HS-27A (cell line): ENCODE measurements at places on chromosomes 1 and 21.

GRCh38 chr1:100445565-100445964 is 92.4 kb upstream of the GPR88 start:
- no peak for DNase-seq

GRCh38 chr1:58765006-58765405 is 18.8 kb downstream of the JUN start:
- DNase-seq: no peak

- DNase-seq: no peak
These were observed 215.4 kb downstream of the ASTN1 start for GRCh38 chr1:176949033-176949662.

DNA sequence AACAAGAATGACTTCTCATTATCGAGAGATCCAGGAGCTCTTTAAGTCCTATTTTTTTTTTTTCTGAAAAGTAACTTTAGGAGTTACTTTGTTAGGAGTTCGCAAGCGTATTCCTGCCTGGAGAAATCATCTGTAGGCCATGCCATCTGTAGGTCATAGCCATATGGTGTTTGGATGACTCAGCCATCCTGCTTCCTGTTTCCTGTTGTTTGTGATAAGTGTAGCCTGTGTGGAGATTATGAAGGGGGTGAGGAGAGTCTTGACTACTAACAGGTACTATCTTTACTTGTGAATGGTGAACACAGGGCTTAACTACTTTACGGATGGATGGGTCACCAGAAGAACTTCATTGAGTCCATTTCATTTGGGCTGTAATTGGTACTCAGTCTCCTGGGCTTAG is 327.2 kb downstream of the PTPRU start:
- no peak for DNase-seq

DNA sequence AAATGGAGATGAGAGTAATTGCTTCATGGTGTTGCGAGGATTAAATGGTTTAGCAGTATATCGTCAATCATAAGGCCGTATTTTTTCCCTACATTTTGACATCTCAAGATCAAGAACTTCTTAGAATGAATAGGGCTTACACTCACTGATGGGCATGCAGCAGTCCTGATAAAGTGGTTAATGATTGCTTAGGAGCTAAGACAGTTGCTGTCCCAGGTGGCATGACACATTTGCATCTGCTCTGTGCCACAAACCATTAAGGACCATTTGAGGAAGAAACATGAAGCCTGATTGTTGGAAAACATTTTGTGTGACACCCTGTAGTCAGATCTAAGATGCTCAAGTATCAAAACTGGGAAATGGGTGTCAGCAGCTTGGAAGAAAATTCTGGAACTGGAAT is 81.0 kb upstream of the SGIP1 start:
- no peak for DNase-seq

GRCh38 chr1:67644566-67644965 is 40.4 kb upstream of the GADD45A start:
- no peak for DNase-seq
